ENCODE measurements at places on chromosomes 4 and X.

DNA sequence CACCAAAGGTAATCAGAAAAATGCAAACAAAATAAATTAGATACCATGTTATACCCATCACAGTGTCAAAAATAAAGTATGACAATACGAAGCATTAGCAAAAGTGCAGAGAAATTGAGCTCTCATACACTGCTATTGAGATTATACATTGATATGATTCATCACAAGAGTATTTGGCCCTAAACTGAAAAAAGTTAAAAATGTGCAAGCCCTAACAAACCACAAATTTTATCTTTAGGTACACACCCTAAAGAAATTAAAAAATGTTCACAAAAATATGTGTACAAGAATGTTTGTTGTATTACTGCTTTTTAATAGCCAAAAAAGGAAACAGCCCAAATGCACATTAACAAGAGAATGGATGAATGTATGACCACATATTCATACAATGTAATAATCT, 137.9 kb upstream of the MAGEA10 start:
- DNase-seq, result no peak

DNA sequence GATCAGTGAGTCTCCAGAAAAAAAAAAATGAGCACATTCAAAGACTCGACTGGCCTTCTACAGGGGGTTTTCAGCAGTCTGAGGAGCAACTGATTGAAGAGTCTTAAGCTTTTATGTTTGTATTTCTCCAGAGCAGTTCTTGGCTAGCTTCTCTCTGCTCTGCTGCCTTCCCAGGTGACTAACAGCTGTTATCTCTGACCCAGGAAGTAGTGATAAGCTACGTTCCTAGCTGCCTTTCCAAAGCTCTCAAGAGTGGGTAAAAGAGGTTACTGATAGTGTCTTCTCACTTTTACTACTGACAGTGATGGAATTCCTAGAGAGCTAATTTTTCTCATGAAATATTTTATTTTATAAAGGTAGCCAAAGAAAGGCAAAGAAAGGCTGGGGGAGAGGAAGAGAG, 66.6 kb downstream of the ENOX2 start:
- no peak for DNase-seq

GRCh38 chr4:118289794-118290193, 63.0 kb downstream of the PRSS12 start:
- no peak for DNase-seq

- DNase-seq, result no peak
Observed at GRCh38 chr4:96786306-96786705, 946.4 kb downstream of the PDHA2 start.

DNA sequence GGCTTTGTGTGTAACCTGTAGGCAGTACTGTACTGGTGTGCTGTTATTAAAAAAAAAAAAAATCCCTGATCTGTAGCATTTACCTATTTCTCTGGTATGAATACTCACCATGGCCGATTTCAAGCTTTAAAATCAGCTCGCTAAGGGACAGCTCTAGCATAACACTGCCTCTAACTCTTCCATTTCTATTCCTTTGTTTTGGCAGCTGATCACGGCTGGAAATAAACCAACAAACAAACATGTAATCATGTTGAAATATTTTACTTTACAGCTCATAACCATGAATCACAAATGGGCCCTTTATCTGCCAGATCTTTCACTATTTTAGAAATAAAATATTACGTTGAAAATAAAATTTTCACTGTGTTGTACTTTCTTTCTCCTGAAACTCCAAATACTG, 60.5 kb upstream of the IL15 start:
- no peak for DNase-seq

GRCh38 chrX:40467454-40467853, 113.3 kb upstream of the ATP6AP2 start:
- no peak for DNase-seq

DNA sequence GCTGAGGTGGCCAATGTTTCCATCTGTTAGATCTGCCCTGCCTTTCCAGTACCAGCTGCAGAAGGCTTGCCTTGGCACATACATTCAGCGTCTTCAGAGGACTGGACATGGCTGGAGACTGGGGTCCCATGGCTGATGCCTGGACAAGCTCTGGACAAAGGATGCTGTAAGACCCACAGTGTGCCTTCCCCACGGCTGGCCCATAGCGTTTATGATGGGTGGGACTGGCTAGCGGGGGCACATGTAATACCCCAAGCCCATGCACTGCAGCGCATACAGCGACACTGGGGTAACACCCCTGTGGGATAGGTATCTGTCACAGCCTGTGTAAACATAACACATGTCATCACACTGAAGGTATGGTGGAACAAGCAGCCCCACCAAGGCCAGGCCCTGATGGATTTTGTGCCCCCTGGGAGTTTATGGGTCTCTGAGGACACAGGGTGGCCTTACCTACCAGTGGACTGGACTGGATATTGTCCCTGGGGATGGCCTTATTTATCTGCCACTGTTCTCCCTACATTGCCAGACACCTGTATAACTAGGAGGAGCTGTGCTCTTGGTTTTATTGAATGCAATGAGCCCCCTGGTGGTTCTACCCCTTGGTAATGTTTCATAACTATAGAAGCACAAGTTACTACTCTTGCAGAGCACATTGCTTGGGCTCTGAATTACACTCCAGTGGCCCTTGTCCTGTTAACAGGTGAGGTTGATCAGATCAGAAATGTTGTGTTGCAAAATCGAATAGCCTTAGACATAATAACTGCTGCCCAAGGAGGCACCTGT, 34.3 kb upstream of the TACR3 start:
- no peak for DNase-seq

GRCh38 chrX:65811558-65812228, 144.2 kb downstream of the MSN start:
- no peak for DNase-seq

DNA sequence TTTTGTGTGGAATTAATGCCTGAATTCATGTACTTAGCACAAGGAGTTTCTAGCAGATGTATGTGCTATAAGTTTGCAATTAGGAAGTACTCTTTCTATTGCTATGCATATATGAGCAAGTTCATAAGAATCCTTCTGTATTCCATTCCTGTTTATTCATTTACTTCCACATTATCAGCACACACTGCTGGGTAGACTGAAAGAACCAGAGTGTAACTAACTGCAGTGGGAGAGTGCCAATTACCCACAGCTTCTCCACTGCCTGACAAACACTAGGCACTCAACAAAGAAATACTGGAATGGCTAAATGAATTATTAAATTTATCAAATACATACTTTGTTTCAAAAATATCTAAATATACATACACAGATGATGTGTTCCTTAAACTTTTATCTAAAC, 219.6 kb downstream of the CAMK2D start:
- DNase-seq, result no peak

GRCh38 chrX:137033774-137034507, at the start of gene GPR101:
Gene GPR101 (minus strand): TSS chrX:137033995. CDS start chrX:137031674, 2,321 bp downstream.
- DNase-seq, result no peak

GRCh38 chr4:129144755-129145206, 48.8 kb downstream of the C4orf33 start:
- DNase-seq, result no peak

GRCh38 chrX:70262952-70263567, 3.1 kb upstream of the P2RY4 start:
- DNase-seq, result peak; percentile 39

GRCh38 chrX:128439159-128439558, 387.0 kb upstream of the ACTRT1 start:
- DNase-seq, result no peak

- no peak for DNase-seq
Observed at GRCh38 chrX:46327566-46328115, 217.6 kb downstream of the ZNF674 start.

DNA sequence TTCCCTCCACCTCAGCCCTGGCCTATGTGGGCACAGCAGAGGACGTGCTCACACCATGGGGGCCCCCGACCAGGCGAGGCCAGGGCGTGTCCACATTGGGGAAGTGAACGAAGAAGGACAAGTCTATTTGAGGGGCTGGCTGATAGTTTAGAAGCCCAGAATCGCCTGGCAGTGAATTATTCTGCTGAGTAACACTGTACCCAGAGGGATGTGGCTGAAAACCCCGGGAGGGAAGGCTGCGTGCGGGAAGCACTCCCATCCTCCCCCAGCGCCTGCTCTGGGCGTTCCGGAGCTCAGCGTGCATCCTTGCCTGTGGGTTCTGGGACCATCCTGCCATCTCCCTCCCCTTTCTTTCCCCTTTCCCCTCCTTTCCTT, 66.6 kb downstream of the TRMT44 start:
- no peak for DNase-seq

- no peak for DNase-seq
Observed at GRCh38 chrX:25007059-25008053, 8.4 kb downstream of the ARX start.

DNA sequence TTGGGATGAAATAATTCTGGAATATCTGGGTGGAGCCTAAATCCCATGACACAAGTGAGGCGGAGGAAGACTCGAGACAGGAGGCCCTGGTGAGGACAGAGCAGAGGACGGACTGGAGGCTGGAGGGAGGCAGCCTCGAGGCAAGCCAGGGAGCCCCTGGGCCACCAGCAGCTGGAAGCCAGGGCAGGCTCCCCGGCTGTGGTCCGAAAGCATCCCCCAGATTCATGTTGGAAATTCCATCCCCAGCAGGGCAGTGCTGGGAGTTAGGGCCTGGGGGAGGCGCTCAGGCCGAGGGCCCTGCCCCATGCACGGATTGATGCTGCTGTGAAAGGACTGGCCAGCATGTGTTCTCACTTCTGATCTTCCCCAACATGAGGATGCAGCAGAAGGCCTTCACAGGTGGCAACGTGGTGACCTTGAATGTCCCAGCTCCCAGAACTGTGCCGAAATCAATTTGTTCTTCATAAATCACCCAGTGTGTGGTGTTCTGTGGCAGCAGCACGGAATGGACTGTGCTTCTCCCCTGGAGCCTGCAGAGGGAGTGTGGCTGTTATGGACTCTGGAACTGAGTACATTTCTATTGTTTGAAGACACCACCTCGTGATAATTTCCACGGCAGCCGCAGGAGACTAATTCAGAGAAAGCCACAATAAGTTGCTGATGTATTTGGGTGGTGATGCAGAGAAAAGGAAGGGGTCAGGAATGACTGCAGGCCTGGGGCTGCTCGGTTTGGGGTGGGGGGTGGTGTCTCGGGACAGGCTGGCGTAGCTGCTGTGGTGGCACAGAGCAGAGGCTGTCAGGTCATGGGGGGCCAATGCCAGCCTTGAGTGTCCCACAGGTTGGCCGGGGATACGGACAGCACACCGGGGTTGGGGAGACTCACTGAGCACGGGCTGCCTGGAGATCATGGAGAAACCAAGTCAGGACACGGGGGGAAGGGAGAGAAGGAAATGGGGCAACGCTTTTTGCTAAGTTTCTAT, 56.9 kb downstream of the PCGF3 start:
- no peak for DNase-seq

DNA sequence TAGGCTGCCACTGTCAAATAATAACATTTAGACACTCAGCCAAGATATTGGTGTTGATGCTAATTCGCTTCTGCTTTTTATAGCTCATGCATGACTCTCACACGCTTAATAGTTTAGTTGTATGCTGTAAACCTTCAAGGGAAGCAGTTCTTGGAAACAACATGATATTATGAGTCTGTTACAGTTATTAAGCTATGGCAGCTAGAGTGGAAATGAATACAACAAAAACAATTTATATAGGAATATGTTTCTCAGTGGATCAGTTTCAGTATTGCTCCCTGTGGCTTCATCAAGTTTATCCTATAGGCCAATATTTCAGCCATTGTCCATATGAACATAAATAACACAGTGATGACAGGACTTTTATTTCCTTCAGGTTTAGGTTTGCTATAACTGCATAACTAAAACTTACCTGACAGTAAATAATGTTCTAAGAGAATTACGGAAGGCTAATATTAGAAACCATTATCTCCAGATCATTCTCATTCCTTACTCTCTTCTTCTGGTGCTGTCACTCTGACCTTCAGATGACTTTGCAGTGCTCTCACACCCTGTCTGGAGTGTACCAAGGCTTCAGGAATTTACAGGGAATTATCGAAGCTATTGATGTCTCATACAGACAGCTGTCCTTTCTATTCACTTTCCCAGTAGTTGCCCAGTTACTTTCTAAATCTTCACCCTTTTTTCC, 555.0 kb downstream of the ANKRD50 start:
- DNase-seq, result no peak

DNA sequence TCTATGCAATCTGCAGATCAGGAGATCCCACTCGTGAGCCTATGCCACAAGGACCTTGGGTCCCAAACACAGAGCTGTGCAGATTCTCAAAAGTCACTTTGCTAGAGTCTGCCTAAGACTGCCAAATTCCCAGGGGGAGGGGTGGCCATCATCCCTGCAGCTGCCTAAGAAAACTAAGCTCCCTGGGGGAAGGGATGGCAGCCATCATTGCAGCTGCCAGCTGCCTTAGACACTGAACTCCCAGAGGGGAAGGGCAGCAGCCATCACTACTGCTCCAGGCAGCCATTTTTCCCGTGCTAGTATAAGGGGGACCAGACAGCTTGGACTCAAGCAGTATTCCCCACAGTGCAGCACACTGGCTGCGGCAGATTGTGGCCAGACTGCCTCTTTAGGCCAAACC, 156.9 kb downstream of the NKX6-1 start:
- DNase-seq, result no peak

- DNase-seq, result no peak
Observed at GRCh38 chr4:120725639-120726580, 196.6 kb downstream of the PRDM5 start.

GRCh38 chr4:20298986-20299385, 47.3 kb downstream of the SLIT2 start:
- DNase-seq, result no peak

DNA sequence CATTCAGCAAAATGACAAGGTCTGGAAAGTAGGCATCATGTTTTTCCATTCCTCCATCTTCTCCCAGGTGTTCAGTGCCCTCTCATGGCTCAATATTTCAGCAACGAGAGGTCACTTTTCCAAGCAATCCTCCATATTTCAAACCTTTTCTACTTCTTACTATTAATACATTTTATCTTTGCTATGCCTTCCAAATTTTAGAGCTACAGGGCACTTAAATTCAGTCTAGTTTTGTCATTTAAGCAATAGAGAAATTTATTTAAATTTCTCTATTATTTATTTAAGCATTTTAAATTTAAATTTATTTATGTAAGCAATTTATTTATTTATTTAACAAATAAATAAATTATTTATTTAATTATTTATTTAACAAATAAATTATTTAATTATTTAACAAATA, 305.1 kb upstream of the ANXA10 start:
- no peak for DNase-seq

DNA sequence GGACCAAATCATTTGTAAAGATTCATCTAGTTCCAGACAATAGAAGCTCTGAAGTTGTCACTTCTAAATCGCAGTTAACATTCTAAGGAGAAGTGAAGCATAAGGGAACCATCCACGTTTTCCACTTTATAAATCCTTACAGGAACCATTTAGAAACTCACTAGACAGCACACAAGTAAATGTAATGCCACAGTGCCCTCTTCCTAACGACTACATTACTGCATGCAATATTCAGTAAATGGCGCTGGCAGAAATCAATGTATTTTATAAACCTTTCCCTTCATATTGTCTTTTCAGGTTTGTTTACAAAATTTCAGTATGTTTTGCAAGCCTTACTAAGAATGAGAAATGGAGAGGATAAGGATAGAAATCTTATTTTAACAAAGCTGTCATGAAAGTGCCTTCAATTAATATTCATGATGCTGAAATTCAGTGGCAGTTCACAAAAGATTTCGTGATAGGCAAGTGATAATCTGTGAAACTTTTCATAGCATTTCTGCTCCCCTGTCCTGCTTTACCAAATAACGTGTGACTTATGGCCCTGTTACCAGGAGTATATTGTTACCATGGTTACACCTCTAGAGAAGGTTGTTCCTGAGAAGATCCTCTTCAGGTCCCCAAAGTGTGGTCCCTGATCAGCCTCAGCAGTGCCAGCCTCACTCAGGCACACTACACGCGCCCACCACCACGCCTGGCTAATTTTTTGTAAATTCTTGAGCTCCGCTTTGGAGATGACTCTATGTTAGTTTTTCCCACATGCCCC, 54.2 kb downstream of the TMA16 start:
- no peak for DNase-seq
